Kidney (tissue), 22 donors: ENCODE measurements at places on chromosomes 13 and 19. TPM values are rescaled to one million over a fixed set of nuclear protein-coding genes. Genes with fewer than 3 reads are reported as not detected.

DNA sequence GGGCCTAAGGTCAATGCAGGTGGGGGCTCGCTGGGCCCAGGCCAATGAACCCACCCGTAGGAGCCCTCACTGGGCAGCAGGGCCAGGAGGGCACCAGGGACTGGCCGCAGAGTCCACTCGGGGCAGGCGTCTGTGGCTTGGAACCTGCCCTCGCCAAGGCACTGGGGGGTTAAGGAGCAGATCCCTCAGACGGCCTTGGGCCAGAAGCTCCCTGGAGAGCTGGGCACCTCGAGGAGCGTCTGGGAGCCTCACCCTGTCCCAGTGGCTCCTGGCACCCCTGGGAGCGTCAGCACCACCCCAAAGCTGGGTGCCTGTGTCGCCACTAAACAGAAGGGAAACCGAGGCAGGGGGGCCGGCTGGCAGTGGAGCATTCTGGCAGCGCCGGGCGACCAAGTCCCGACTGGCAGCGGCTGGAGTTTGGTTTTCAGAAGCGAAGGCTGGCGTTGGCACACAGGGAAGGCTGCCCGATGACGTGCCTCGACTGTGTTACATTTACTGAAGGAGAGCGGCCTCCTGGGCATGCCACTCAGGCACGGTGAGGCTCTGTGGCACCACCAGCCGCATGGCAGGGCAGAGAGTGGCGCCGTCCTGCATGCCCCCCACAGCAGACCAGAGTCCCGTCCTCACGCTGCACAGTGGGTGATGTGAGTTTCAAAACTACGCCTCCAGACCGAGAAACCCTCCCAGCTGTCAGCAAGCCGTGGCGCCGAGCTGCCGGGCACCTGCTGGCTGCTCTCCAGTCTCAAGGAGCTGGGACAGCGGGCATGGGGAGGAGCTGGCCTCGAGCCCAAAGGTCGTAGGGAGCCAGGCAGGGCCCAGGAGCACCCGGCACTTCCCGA is 9.2 kb upstream of the MEX3D start:
- DNase-seq = no peak
- H3K36me3 ChIP-seq = no peaks in the 10 kb centered on the region
- no peak overlapping the region for H3K27ac ChIP-seq

- peak overlapping the region; percentile 65 for H3K27ac ChIP-seq
- no peak for DNase-seq
- H3K4me1 ChIP-seq = no peaks in the 10 kb centered on the region
- peak overlapping the region; percentile 79 for H3K4me3 ChIP-seq
- H3K36me3 ChIP-seq = no peaks in the 10 kb centered on the region
Measured at GRCh38 chr19:35811317-35812219, 1.1 kb downstream of the PRODH2 start.

The CHST8 gene
- total RNA-seq = 0.28 TPM

- H3K27ac ChIP-seq = no peak overlapping the region
- no peak for DNase-seq
- no peak overlapping the region for H3K4me3 ChIP-seq
- no peaks in the 10 kb centered on the region for H3K4me1 ChIP-seq
Measured at GRCh38 chr13:51523082-51523518, 61.2 kb upstream of the WDFY2 start.

- no peak for DNase-seq
- no peaks in the 10 kb centered on the region for H3K36me3 ChIP-seq
Measured at GRCh38 chr13:95784161-95784899, 107.4 kb downstream of the DNAJC3 start.

DNA sequence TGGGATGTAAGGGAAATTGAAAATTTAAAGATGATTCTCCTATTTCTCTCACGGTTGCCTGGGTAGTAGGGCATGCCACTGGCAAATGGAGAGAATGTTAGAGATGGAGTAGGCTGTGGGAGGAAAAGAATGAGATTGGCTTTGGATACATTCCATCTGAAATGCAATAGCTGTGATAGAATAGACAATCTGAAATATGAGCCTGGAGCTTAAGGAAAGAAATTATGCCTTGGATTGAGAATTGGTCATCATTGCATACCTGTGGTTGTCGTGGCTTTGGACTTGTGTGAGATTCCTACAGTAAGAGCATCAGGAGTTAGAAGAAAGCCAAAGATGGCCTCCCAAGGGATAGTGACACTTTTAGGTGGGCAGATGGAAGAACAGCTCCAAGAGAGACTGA is 305.1 kb upstream of the SLC10A2 start:
- H3K4me1 ChIP-seq = no peaks in the 10 kb centered on the region
- DNase-seq = no peak
- no peak overlapping the region for H3K27ac ChIP-seq
- H3K27me3 ChIP-seq = no peaks in the 10 kb centered on the region
- no peaks in the 10 kb centered on the region for H3K36me3 ChIP-seq
- H3K4me3 ChIP-seq = no peak overlapping the region

GRCh38 chr13:95480791-95481780 is 71.4 kb upstream of the CLDN10 start:
- H3K4me3 ChIP-seq = no peak overlapping the region
- H3K27me3 ChIP-seq = no peaks in the 10 kb centered on the region
- no peak for DNase-seq
- H3K36me3 ChIP-seq = no peaks in the 10 kb centered on the region
- peaks cover 5% of the 10 kb centered on the region for H3K4me1 ChIP-seq
- H3K27ac ChIP-seq = no peak overlapping the region

- H3K36me3 ChIP-seq = no peaks in the 10 kb centered on the region
- peak overlapping the region; percentile 95 for H3K27ac ChIP-seq
- peak overlapping the region; percentile 89 for H3K4me3 ChIP-seq
Measured at GRCh38 chr19:37505958-37506386, 767 bp upstream of the ZNF793 start.

- H3K27me3 ChIP-seq = no peaks in the 10 kb centered on the region
- no peaks in the 10 kb centered on the region for H3K4me1 ChIP-seq
- no peaks in the 10 kb centered on the region for H3K36me3 ChIP-seq
- no peak overlapping the region for H3K27ac ChIP-seq
- no peak overlapping the region for H3K4me3 ChIP-seq
Measured at GRCh38 chr13:111949311-111949710, 117.6 kb upstream of the SOX1 start.

- H3K27me3 ChIP-seq = no peaks in the 10 kb centered on the region
- DNase-seq = no peak
- H3K4me3 ChIP-seq = no peak overlapping the region
- H3K4me1 ChIP-seq = no peaks in the 10 kb centered on the region
Measured at GRCh38 chr13:91660076-91660415, 261.6 kb downstream of the GPC5 start.

DNA sequence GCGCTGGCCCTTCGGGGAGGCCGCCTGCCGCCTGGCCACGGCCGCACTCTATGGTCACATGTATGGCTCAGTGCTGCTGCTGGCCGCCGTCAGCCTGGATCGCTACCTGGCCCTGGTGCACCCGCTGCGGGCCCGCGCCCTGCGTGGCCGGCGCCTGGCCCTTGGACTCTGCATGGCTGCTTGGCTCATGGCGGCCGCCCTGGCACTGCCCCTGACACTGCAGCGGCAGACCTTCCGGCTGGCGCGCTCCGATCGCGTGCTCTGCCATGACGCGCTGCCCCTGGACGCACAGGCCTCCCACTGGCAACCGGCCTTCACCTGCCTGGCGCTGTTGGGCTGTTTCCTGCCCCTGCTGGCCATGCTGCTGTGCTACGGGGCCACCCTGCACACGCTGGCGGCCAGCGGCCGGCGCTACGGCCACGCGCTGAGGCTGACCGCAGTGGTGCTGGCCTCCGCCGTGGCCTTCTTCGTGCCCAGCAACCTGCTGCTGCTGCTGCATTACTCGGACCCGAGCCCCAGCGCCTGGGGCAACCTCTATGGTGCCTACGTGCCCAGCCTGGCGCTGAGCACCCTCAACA is 1.2 kb downstream of the F2RL3 start:
- H3K4me3 ChIP-seq = no peak overlapping the region
- no peaks in the 10 kb centered on the region for H3K27me3 ChIP-seq
- DNase-seq = no peak
- peak overlapping the region; percentile 16 for H3K27ac ChIP-seq
- no peaks in the 10 kb centered on the region for H3K4me1 ChIP-seq

The LAIR1 gene
- total RNA-seq = 41.9 TPM

The ZNF665 gene
- total RNA-seq = 5.4 TPM

The MYPOP gene
- total RNA-seq = 6.7 TPM

The SYNE4 gene
- total RNA-seq = 7.0 TPM

GRCh38 chr13:35648201-35648600 is 171.7 kb upstream of the MAB21L1 start:
- no peak overlapping the region for H3K27ac ChIP-seq
- H3K27me3 ChIP-seq = no peaks in the 10 kb centered on the region
- H3K4me3 ChIP-seq = no peak overlapping the region
- no peak for DNase-seq

The PRTN3 gene
- not detected for total RNA-seq

The C1QTNF9 gene
- 0.25 TPM for total RNA-seq

The WDR88 gene
- total RNA-seq = not detected

- peaks cover 26% of the 10 kb centered on the region for H3K4me1 ChIP-seq
- H3K27me3 ChIP-seq = no peaks in the 10 kb centered on the region
- H3K27ac ChIP-seq = no peak overlapping the region
- no peaks in the 10 kb centered on the region for H3K36me3 ChIP-seq
- no peak for DNase-seq
Measured at GRCh38 chr13:30796631-30797601, 61.6 kb downstream of the ALOX5AP start.

DNA sequence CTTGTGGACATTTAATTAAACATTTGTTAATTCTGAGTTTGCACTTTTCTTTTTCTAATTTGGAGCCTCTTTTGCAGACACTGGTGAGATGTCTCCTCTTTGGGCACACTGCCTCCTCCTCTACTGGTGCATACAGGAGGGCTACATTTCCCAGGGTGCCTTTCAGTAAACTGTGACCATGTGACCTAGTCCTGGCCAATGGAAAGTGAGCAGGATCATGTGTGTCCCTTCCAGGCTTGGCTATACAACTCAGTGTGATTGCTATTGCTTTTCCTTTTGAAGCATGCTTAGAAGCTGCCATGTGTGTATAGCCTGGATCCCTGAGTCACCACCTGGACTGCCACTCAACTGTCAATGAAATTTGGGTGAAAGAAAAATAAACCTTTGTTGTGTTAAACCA is 4.5 kb downstream of the IZUMO2 start:
- H3K4me3 ChIP-seq = no peak overlapping the region
- no peak overlapping the region for H3K27ac ChIP-seq
- no peaks in the 10 kb centered on the region for H3K4me1 ChIP-seq
- no peak for DNase-seq
